CD4-positive, alpha-beta memory T cell (primary cell): ENCODE measurements at places on chromosomes 12 and 14. TPM values are rescaled to one million over a fixed set of nuclear protein-coding genes. Genes with fewer than 3 reads are reported as not detected.

CEBPE gene
- total RNA-seq = 0.84 TPM

ZNF891 gene
- 7.3 TPM for total RNA-seq

TMTC2 gene
- total RNA-seq = 8.2 TPM

SLC10A1 gene
- not detected for total RNA-seq

RNASE7 gene
- not detected for total RNA-seq

MAP1LC3B2 gene
- 2.9 TPM for total RNA-seq
